ENCODE measurements at places on chromosomes 5 and 9.

DNA sequence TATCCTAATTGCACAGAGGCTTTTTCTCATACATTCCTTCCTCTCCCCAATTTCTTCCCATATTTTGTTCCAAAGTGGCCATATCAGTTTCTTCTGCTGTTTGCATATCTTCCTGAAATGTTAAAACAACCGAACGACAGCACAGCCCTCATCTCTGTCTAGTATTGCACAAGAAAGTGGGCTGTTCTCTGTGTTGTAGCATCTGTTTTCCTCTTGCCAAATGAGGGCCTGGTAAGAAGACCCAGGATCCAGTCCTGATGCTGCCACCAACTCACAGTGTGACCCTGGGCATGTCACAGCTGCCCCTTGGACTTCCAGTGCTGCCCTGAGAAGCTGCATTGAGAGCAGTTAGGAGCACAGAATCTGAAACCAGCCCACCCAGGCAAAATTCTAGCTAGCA is 4.1 kb downstream of the SLC31A2 start:
- DNase-seq: no peak

DNA sequence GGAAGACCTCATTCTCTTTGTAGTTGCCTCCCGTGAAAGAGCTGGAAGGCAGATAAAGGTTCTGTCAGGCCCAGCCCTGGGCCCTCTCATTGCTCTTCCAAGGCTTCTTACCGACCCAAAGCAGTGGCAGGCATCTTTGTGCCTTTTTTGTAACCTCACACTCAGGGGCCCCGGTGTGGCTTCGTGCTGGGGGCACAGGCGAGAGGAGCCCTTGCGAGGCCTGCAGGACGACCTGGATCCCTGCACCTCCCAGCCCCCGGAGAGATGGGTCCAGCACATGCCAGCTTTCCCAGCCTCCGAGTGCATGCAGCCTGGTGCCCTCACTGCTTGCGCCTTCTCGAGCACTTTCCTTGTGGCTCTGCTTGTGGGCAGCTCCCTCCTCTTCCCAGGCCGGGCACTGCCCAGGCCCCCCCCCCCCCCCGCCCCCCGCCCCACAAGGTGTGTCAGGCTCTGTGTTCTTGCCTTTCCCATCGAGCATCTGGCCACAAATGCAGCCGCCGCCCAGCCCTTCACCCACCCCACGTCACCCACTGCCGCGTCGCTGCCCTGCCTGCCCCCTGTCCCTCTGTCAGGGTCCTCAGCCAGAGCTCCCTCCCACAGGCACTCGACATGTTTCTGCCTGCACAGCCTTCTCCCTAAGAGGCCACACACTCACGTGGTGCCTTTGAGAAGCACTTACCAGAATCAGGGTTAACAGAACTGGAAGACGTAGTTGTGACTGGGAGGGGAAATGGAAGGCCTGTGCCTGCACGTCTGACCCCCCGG is 63.7 kb upstream of the CACNA1B start:
- no peak for DNase-seq

DNA sequence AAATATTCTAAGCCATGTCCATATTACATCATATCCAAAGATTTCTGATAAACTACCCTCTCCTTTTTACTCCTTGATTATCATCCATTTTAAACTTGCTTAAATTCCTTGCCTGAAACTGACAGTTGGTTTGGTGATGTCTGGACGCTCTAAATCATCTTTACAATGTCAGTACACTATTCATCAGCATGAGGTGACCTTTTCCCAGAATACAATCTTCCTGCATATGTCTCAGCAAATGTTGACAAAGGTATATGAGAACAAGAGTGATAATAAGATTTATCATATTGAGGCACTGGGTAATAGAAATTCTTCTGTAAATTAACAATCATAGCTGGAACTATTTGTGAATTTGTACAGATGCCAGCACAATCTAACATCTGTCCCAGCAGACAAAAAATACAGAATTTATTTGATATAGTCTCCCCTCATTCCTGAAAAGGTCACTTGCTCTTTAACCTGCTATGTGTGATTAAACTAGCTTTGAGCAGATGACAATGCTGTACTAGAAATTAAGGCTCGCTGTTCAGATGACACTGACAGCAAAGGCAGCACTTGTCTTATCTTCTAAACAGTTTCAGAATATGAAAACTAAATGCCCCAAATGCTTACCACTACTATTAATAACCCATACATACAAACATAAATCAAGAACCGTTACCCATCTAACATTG is 32.2 kb downstream of the COX7C start:
- no peak for DNase-seq

DNA sequence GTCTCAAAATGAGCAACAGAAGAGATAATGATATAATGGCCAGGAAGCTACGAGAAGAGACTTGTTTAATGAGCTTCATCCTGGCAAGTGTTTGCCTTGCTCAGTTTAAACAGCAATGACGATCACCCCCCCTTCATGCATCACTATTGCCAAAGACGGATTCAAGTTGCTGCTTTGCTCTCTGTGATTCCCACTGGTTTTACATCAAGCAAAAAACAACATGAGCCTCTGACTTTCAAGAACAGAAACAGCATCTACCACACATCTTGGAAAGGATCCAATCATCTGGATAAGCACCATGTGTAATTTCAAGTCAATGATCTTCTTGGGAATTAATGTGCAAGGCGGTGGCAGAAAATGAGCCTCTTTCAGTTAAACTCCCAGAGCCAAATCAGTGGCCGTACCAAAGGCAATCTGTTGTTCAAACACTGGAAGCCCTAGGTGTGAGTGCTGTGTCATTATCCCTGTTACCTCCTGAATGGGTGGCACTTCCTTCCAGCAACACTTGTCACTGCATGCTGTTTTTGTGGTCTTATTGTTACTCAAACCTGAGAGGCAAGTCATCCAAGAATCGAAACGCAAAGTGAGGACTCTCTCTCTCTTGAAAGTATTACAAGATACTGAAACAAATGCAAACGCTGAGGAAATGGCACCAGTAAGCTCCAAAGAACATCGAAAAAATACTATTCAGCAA is 72.8 kb downstream of the MED27 start:
- peak; percentile 17 for DNase-seq

- DNase-seq: no peak
These were observed 1.3 kb downstream of the BRD3 start for GRCh38 chr9:134066526-134066912.
